Glomerular endothelial cell (primary cell): ENCODE measurements at places on chromosomes 16 and 17. TPM values are rescaled to one million over a fixed set of nuclear protein-coding genes. Genes with fewer than 3 reads are reported as not detected.

Gene CD300LB
- total RNA-seq: not detected in 2 replicates

Gene NKD1
- total RNA-seq: under 0.01 TPM in 1 of 2 replicates, not detected in the other

Gene TLK2
- 27.9 and 28.6 TPM in 2 replicates for total RNA-seq

Gene RNF222
- not detected in 2 replicates for total RNA-seq

DNA sequence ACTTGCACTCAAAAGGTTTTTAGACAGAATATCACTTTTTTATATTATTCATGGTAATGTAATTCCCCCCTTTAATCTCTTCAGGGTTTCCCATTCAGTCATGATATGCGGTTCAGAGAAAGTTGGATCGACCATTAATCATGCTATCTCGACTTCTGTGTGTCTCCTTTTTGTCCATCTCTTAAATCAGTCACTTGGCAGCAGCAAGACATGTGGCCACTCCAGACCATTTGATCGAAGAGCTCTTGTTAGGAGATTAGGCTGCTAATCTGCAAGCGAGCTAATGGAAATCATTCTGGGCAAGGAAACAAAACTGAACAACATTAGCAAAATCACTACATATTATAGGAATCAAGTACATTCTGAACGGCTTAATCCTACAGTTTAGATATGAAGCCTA lies 449.9 kb downstream of the WWOX start:
- no peak for DNase-seq

Gene PRR35
- not detected in 2 replicates for total RNA-seq

DNA sequence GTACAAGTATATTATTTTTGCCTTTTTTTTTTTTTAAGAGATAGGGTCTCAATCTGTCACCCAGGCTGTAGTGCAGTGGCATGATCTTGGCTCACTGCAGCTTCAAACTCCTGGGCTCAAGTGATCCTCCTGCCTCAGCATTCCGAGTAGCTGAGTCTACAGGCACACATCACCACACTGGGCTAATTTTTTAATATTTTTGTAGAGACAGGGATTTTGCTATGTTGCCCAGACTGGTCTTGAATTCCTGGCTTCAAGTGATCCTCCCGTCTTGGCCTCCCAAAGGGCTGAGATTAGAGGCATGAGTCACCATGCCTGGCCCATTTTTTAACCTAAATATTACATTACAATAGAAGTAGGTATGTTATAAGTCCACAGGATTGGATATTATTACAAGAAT lies 3.2 kb downstream of the TERB1 start:
- DNase-seq: no peak
